ENCODE measurements at places on chromosomes 16 and 17.

- peak; percentile 21 for DNase-seq
Observed at GRCh38 chr17:66689221-66689620, 145.7 kb upstream of the CACNG5 start.

GRCh38 chr16:1932050-1933028 lies 10.7 kb downstream of the MSRB1 start:
- no peak for DNase-seq

GRCh38 chr17:72955391-72956140 lies 136.9 kb downstream of the SLC39A11 start:
- DNase-seq = peak; percentile 24

DNA sequence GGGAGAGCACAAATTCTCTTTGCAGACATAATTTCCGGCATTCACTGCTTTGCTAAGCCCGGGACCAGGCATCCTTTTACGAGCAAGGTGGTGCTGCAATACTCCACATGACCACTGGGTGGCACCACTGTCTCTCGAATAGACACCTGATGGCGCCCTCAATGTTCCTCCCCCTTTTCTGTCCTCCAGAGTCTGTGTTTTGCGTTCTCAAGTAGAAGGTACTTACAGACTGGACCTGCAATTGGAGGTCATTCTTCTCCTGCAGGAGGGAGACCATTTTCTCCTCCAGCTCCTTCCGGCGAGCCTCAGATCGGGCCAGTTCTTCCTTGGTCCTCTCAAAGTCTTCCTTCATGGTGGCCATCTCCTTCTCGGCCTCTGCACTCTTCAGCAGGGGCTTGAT lies 45.2 kb downstream of the MYH13 start:
- peak; percentile 86 for DNase-seq

DNA sequence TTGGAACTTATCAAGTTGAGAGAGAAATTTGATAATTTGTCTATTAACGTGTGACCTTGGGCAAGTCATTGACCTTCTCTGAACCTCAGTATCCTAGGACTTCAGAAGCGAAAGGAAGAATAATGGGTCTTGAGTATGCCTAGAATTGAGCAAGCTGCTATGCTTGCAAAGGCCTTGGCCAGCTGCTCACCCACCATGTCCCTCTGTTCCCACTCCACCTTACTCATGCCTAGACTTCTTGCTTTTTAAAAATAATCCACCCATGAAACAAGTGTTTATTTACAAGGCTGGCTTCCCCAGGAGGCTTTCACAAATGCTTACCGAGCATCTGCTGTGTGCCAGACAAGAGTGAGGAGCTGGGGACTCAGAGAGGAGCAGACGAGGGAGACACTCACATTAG lies 590.6 kb downstream of the MAF start:
- DNase-seq = no peak

DNA sequence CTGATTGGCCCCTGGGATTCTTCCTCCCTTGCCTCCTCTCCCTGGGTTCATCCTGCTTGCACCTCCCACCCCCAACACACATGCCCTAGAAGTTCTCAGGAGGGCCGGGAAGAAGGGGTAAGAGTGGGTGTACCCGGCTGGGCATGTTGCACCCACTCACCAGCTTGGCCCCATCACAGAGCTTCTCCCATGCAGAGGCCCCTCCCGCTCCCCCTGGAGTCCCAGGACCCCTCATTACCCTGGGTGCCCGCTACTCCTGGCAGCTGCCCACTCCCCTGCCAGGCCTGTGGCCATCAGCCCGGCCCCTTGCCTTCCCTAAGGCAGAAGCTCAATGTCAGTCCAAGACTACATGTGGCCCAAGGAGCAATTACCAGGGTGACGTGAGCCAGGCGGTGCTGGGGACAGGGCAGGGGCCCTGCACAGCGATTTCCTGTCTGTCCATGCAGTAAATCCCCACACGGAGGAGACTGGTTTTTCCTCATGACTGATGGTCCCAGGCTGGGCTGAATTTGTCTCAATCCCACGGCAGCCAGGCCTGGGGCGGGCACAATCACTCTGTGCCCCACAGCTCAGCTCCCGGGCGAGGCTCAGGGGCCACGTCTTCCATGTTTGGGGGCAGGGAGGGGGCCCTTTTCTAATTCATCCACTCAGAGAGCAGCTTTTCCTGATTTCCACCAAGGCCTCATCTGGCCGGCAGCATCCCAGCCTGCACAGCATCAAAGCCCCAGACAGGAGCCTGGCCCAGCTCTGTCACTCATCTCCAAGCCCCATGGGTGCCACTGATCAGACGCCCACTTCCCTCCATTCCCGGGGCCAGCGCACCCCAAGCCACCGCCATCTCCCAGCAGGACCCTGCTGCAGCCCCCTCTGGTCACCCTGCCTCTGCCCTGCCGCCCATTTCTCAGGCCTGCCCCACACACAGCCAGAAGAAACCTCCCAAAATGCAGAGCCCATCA lies 234.7 kb downstream of the KATNIP start:
- no peak for DNase-seq

GRCh38 chr17:67990909-67991308 lies 5.4 kb downstream of the C17orf58 start:
- no peak for DNase-seq

GRCh38 chr17:78163881-78164747 lies 4.3 kb upstream of the SYNGR2 start:
- DNase-seq = no peak

DNA sequence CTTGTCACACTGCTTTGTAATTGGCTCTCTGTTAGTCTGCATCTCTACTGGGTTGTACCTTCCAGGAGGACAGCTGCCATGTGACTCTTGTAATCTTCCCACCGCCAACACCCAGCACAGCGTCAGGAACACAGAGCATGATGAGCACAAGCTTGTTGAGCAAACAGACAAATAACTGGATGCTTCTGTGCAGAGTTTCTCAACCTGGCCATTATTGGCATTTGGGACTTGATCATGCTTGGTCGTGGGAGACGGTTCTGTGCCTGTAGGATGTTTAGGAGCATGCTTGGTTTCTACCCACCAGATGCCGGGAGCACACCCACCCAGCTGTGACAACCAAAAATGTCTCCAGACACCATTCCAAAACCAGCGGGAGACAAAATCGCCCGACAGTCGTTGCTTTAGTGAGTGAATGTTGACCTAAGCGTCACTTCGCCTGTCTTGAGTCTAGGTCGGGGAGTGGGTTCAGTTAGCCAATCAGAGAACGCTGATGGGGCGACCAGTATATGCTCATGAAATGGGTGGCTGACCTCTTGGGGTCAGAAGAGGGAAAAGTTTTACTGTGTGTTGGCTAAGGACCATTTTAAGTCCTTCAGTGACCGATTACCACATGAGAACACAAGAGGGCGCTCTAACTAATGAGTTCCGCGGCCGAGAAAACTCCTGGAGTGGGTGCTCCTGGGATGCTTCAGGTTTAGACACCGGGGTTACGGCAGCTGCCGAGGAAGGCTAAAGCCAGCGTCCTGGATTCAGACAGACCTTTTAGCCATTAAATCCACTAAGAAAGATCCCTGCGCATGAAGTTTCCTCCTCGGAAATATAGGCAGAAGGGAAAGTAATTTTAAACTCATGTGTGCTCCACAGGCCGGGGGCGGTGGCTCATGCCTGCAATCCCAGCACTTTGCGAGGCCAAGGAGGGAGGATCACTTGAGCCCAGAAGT lies 57.8 kb upstream of the TEX2 start:
- peak; percentile 83 for DNase-seq

DNA sequence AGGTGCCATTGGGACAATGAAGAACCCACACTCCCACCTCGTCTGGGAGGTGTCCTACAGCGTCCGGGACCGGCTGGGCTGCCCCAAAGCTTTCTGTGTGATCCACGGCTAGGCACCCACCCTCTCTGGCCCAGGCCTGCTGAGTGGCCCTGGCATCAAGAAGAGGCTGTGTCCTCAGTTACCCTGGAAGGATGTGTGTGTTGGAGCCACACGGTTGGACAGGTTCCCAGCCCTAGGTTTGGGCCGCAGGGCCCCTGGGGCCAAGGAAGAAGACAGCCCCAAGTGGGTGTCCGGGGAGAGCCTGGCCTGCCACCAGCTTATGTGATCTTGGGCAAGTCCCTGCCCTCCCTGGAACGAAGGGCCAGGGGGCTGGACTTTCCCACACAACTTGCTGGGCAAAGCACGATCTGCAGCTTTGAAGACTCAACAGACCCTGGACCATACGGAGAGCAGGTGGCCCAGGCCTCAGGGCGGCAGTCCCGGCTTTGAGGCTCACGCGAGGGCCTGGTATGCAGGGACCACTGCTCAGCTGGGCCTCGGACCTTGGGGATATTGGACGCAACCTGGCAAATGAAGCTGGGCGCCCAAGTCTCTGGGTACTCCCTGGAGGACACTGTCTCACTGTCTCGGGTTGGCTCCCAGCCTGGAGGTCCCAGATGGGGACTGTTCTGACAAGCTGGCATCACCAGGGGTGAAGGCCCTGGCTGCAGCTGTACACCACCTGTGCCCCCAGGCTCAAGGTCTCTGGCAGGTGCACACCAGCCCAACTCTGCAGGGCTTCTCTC lies 17.5 kb downstream of the MYBBP1A start:
- DNase-seq = no peak

DNA sequence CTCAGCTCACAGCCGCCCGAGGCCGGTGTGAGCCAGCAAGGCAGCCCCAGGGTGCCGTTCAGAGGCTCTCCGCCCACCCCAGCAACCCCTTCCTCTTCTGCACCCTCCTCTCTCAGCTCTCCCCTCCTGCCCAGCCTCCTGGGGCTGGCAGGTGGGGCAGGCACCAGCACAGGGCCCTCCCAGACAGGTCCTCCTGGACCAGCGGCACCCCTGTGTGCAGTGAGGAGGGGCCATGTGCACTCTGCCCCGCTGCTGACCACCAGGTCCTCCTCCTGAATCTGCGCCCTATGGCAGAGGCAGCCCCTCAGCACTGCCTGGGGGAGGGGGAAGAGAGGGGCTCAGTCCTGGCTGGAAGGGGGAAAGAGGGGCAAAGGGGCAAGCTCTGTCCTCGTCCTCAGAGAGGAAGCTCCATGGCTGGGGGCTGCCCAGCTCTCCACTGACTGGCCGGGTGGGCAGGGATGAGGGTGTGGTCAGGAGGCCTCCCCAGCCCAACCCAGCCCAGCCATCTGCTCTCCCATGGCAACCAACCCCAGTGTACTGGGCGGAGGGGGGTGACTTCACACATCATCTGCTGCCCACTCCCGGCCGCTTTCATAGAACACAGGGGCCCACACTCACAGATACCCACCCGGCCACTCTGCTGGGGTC lies 5.4 kb upstream of the BCAR1 start:
- no peak for DNase-seq

DNA sequence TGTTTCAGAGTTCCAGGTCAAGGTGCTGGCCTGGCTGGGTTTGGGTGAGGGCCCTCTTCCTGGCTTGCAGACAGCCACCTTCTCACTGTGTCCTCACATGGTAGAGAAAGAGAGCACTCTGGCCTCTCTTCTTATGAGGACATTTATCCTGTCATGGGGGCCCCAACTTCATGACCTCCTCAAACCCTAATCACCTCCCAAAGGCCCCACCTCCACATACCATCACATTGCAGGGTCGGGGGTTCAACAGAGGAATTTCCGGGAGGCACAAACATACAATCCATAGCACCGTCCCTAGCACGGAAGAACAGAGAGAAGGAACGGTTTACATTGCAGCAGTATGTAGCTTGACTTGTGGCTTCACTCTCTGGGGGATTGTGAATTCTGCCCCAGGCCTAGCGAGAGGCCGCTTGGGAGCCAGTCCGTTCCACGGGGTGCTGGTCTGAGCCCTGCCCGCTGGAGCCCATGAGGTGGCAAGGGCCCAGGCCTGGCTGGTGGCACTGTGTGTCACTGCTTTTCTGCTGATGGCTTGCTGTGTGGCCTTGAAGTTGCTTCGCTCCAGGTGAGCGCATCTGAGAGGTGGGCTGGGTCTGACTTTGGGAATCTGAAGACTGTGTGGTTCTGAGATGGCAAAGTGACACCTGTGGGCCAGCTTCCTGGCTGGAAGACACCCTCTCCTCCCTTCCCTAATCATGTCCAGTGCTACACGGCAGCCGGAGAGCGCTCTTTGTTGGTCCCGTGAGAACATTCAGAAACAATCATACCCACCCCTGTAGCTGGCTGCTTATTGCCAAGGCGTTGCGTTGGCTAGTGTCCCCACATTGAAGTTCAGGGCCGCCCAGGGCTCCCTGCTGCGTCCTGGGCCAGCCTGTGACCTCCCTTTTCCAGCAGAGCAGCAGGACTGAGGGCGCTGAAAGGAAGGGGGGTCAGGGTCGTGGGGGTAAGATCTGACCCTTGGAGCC lies 98.3 kb downstream of the CMIP start:
- peak; percentile 91 for DNase-seq

- no peak for DNase-seq
Observed at GRCh38 chr17:65690626-65691310, 129.3 kb upstream of the AXIN2 start.

GRCh38 chr17:56393156-56393555 lies 200.3 kb upstream of the NOG start:
- DNase-seq = peak; percentile 24

GRCh38 chr16:11327277-11328171 lies 17.7 kb upstream of the RMI2 start:
- no peak for DNase-seq

GRCh38 chr17:77692571-77693161 lies 265.8 kb upstream of the TNRC6C start:
- DNase-seq = peak; percentile 29

DNA sequence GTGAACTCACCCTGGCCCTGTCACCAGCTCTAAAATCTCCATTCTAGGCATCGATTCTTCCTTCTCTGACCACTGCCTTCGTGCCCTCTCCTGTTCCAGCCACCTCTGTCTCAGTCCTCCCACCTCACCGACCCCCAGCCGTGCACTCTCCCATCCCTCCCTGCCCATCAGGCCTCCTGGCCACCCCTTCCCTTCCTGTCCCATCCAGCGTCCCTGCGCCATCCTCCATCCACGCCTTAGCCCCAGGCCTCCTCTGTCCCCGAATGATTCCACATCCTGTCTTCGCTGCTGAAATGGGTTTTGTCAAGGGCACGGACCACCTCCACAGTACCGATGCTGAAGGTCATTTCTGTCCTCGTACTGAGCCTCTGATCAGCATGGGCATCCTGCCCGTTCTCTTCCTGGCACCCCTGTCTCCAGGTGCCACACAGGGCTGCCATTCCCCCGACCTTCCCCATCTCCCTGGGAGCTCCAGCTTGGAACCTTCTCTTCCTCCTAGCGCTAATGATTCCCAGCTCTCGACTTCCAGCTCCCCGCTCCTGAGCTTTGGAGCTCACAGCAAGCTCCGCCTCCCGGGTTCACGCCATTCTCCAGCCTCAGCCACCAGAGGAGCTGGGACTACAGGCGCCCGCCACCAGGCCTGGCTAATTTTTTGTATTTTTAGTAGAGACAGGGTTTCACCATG lies 2.6 kb downstream of the TRIM65 start:
- DNase-seq = no peak

GRCh38 chr16:68778551-68779231 lies 41.6 kb downstream of the CDH1 start:
- DNase-seq = no peak

Measured in NB4 (cell line).